Stimulated activated CD4-positive, alpha-beta T cell treated with anti-CD3 and anti-CD28 coated beads, Interleukin-1b, Interleukin-23, amount 100 ng/mL, for 48 hours (primary cell): ENCODE measurements at places on chromosomes 12 and 14.

- DNase-seq, result no peak
Measured at GRCh38 chr14:73795974-73796373, 55.7 kb upstream of the PTGR2 start.

DNA sequence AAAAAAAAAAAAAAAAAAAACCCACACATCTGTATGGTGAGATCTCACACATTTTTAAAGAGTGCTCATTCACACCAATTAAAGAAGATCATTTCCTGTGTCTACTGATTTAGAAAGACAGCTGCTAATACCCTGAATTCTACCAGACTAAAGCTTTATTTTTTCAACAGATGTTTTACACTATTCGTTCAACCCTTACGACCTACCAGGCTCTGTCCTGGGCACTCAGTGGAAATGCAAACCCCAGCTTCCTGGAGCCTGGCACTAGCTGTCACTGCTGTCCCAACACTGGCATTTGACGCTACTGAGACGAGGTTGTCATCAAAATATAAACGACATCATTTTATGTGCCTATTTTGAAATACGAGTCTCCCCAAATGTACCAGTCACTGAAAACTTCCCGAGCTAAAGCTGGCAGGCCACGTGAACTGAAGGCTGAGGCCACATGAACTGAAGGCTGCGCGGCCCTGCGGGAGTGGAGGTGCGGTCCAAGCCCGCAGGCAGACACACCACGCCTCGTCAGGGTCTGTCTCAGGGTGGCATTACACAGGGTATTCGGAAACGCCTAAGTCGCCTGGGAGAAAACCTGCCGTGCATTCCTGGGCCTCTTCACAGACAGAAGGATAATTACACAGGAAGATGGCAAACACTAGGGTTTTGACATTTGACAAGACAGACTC is 27.2 kb downstream of the SLC15A4 start:
- DNase-seq, result no peak

DNA sequence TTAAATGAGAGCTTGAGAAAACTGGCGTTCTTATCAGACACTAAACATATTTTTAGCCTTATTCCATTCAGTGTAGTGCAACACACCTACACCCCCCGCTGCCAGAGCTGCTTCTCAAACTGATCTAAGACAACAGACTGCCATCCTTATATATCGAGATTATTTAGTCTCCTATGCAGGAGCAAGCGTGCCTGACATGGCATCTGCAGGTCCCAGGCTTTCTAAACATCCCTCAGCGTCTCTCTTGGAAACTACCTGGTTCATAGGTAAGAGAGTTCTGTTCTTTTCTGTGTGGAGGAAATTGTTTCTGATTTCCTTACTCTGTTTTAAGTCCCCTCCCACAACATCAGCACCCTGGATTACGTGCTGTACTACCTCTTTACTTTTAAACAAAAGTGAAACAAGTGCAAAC is 117.1 kb upstream of the PTPRB start:
- no peak for DNase-seq

GRCh38 chr14:82855912-82856391 is 1322.3 kb upstream of the SEL1L start:
- no peak for DNase-seq

DNA sequence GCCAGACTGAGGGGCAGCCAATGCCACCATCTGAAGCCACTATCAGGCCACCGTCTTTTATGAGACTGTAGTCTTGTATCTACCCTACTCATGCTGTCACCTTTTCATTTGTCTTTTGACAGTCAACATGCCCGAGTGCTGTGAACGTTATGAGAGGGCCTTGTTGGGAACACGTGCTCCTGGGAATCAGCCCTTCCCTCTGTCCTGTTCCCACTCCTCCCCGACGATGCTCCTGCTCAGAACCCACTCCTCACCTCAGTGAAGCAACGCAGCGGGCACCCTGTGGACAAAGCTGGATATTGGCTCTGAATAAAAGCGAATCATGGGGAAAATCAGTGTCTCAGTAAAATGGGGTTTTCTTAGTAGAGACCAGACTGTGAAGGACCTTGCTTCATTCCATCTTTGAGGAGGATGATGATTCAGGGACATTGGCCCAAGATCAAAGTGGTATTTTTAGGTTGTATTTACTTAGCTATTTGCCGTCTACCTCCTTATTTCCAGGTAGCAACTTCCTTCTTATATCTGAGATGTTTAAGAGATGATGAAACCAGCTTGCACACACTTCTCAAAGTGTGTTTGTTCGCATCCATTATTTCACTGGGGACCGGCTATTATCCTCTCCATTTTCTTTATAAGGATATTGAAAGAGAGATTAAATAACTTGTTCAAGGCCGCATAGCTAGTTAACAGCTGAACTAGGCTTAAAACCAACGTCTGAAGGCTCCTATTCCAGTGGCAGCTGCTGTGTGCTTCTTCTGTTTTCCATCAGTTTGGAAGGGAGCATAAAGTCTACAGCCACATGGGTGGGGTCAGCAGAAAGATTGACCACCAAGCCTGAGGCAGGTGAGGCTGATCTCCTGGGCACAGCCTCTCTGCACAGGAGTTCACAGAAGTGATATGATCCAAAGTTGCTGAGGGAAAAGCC is 43.9 kb upstream of the CTDSP2 start:
- no peak for DNase-seq

DNA sequence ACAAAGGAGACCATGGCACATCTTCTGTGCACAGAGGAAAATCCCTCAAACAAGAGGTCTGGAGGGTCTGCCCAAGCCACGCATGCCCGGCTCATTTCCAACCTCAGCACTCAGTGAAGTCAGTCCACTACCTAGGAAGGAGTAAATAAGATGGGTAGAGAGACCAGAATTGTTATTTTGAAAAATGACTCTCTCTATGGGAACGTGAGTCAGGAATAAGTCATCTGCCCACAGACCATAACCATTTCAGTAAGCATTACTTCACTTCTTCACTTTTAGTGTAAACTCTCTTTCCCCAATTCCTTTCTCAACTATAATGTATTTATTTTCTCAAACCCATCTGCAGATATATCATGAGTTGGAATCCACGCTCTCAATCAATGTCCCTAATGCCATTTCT is 1039.9 kb upstream of the USP15 start:
- no peak for DNase-seq
